ENCODE measurements at places on chromosomes 1 and 21. TPM values are rescaled to one million over a fixed set of nuclear protein-coding genes. Genes with fewer than 3 reads are reported as not detected.

NFASC gene
- not detected for total RNA-seq

CD247 gene
- 1.2 TPM for total RNA-seq

FCRL6 gene
- not detected for total RNA-seq

BCAR3 gene
- total RNA-seq, result 24.2 TPM

TDRD5 gene
- total RNA-seq, result not detected

FCGR1A gene
- total RNA-seq, result not detected

TACSTD2 gene
- not detected for total RNA-seq

PHC2 gene
- total RNA-seq, result 35.0 TPM

S100A2 gene
- not detected for total RNA-seq

LHX4 gene
- total RNA-seq, result not detected

SLC26A9 gene
- not detected for total RNA-seq

SERTAD4 gene
- not detected for total RNA-seq

CA14 gene
- not detected for total RNA-seq

OPTC gene
- not detected for total RNA-seq

WNT3A gene
- total RNA-seq, result not detected

FMN2 gene
- not detected for total RNA-seq

CDA gene
- total RNA-seq, result not detected

FNDC5 gene
- not detected for total RNA-seq

GJB4 gene
- total RNA-seq, result not detected

CD34 gene
- not detected for total RNA-seq

GNPAT gene
- 58.5 TPM for total RNA-seq

SLC19A2 gene
- total RNA-seq, result 5.8 TPM

HOOK1 gene
- total RNA-seq, result not detected

EVI5 gene
- total RNA-seq, result 22.5 TPM

GPR25 gene
- not detected for total RNA-seq

WNT4 gene
- not detected for total RNA-seq

LPAR3 gene
- not detected for total RNA-seq

CSMD2 gene
- not detected for total RNA-seq

SVBP gene
- total RNA-seq, result 21.0 TPM

RBP7 gene
- total RNA-seq, result not detected

ETNK2 gene
- 1.9 TPM for total RNA-seq

UBL4B gene
- not detected for total RNA-seq

REG4 gene
- not detected for total RNA-seq

PKN2 gene
- 28.2 TPM for total RNA-seq

SLC1A7 gene
- not detected for total RNA-seq

DENND2C gene
- 0.93 TPM for total RNA-seq

NGF gene
- not detected for total RNA-seq

SH3BGR gene
- 5.4 TPM for total RNA-seq

HPDL gene
- 25.8 TPM for total RNA-seq

KIAA1614 gene
- total RNA-seq, result not detected

FOXD3 gene
- total RNA-seq, result not detected

ERG gene
- total RNA-seq, result not detected

EDN2 gene
- total RNA-seq, result not detected

UAP1 gene
- 41.2 TPM for total RNA-seq

ITLN2 gene
- total RNA-seq, result not detected

TAL1 gene
- total RNA-seq, result not detected

RHOU gene
- not detected for total RNA-seq

ACOT11 gene
- total RNA-seq, result 0.33 TPM

MRPL55 gene
- 50.0 TPM for total RNA-seq

APOBEC4 gene
- total RNA-seq, result not detected
